ENCODE measurements at places on chromosomes 4 and X.

DNA sequence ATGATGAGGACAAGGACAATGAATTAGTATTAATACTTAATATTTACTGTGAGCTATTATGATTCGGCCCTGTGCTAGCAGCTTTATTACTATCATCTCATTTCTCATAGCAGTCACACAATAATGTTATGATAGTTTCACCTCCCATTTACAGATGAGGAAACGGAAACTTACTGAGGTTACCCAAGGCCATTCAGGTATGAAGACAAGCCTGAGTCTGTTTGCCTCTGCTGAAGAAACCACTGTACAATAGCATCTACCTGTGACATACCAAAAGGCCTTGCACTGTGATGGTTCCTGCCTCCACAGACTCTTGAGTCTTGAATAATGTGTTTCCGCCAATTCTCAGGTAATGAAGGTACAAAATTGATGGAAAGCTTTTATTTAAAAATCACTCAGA, 248.5 kb downstream of the NPFFR2 start:
- DNase-seq, result no peak

GRCh38 chr4:185708348-185708747, 103.6 kb downstream of the SORBS2 start:
- DNase-seq, result no peak

GRCh38 chr4:176622251-176622948, 170.3 kb downstream of the VEGFC start:
- DNase-seq, result no peak

GRCh38 chr4:2961421-2961810, 1.8 kb downstream of the NOP14 start:
- no peak for DNase-seq

- DNase-seq, result no peak
These were observed 28.9 kb downstream of the TMPRSS11E start for GRCh38 chr4:68476191-68476590.

GRCh38 chrX:133674726-133675470, 259.6 kb upstream of the GPC4 start:
- DNase-seq, result no peak

DNA sequence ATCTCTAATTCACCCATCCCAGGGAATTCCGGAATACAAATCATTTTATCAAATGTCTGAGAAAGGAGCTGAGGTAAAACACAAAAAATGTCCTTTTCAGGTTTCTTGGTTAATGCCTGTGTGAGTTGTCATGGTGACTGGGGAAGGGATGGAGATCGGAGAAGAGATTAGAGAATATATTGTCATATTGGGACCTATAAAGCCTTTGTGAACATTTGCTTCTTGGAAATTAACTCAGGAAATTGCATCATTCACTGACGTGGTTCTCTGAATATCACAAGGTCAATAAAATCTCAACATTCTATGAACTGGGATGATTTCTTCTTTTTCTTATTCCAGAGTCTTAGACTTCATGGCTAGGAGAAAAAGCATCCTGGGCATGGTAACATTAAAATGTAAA, 174.8 kb upstream of the GLRA2 start:
- DNase-seq, result no peak

GRCh38 chrX:132489578-132490419, 961 bp upstream of the MBNL3 start:
- DNase-seq, result no peak

- peak; percentile 62 for DNase-seq
These were observed 52.4 kb upstream of the TRIM2 start for GRCh38 chr4:153151535-153152455.

- DNase-seq, result no peak
These were observed at the start of gene ADGRG2 for GRCh38 chrX:19121898-19122640. Gene ADGRG2 (minus strand): TSS chrX:19122468. CDS start chrX:19068834, 53,634 bp downstream.

DNA sequence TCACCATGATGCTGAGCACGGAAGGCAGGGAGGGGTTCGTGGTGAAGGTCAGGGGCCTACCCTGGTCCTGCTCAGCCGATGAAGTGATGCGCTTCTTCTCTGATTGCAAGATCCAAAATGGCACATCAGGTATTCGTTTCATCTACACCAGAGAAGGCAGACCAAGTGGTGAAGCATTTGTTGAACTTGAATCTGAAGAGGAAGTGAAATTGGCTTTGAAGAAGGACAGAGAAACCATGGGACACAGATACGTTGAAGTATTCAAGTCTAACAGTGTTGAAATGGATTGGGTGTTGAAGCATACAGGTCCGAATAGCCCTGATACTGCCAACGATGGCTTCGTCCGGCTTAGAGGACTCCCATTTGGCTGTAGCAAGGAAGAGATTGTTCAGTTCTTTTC, 4.0 kb downstream of the HNRNPH2 start:
- no peak for DNase-seq

GRCh38 chrX:40933706-40934425, 151.4 kb upstream of the USP9X start:
- DNase-seq, result no peak

- no peak for DNase-seq
These were observed 27.2 kb downstream of the FAAH2 start for GRCh38 chrX:57313583-57314215.

DNA sequence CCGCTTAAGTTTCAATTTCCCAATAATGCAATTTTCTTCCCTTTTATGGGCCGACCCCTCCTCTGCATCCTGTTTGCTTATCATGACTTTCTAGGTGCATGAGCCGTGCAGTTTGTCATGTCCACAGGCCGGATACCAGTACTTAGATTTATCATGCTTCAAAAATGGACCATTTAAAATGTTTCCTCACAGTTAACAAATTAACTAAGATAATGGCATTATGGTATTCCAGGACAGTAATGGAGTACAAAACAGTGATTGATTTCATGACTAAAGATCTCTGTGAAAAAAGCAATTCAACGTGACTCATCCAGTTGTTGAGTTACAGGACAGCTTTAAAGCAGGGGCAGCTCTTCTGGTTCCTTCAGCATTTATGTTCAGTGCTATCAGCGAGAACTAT, 23.0 kb downstream of the SNX25 start:
- DNase-seq, result no peak

DNA sequence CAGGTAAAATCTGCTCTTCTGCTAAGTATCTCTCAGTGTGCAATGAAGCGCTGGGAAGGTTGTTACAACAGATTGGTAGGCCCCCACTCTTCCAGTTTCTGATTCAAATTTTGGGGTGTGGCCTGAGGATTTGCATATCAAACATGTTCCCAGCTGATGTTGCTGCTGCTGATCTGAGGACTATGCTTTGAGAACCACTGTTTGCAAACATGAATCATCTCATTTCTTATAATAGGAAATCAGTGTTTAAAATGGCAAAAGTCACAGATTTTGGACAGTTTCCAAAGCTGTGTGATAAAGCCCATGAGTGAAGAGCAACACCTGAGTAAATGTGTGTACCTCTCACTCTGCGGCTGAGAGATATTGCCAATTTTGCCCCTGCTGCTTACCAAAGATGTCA, 36.2 kb upstream of the NDNF start:
- no peak for DNase-seq

DNA sequence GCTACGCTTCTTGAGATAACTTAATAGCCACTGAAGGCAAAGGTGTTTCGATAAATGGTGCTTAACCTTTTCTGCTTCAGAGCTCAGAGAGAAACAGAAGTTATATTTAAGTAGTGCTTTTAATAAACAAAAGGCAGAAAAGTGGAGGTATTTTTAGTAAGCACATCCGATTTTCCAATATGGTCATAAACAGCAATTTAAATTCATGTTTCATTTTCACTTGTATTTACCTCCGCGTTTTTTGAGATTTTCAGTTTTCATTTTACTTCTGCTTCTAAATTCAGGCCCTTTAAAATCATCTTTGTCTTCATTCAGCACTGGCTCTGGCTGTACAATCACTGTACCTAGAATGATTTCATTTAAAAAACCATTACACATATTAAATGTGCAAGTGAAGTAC, 92.4 kb downstream of the ATRX start:
- no peak for DNase-seq

- DNase-seq, result no peak
These were observed 65.4 kb downstream of the FGFBP1 start for GRCh38 chr4:15873117-15873516.

- DNase-seq, result no peak
These were observed 1.2 kb downstream of the TFE3 start for GRCh38 chrX:49041744-49042580.

- no peak for DNase-seq
These were observed 77.6 kb upstream of the FRMPD4 start for GRCh38 chrX:12060489-12061260.

DNA sequence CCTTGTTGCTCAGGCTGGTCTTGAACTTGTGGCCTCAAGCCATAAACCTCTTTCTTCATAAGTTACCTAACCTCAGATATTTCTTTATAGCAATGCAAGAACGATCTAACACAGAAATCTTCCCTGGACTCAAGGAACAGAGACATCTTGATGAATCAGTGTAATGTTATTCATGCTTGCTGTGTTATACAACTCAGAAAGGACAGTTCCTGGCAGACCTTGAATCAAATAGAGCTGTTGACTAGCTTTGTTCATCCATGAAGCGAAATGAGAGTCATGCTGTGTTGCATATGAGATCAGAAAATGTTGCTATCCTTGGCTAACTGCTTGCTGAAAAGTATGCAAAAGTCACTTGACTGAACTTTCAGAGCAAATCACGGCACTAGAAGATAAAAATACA, 72.6 kb upstream of the ARHGAP24 start:
- DNase-seq, result no peak

DNA sequence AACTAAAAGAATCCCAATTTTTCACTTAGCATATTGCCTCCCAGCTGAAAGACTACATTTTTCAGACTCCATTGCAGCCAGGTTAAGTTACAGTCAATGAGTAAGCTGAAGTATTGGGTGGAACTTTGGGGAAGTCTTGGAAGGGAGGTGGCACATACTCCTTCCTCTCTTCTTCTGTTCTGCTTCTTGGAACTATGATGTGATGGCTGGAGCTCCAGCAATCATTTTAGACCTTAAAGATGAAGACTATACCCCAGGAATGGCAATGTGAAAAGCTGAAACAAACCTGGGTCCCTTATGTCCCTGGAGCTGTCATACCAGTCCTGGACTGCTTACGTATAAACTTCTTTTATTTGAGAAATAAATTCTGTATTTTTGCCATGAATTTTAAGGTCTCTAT, 30.8 kb downstream of the SAT1 start:
- DNase-seq, result no peak

GRCh38 chr4:186017801-186018200, 51.2 kb upstream of the TLR3 start:
- DNase-seq, result no peak

- DNase-seq, result no peak
These were observed 603.6 kb downstream of the CCSER1 start for GRCh38 chr4:90730752-90731151.

GRCh38 chr4:163110442-163110841, 56.2 kb downstream of the NAF1 start:
- DNase-seq, result no peak

- no peak for DNase-seq
These were observed 253.5 kb downstream of the PCDH10 start for GRCh38 chr4:133402616-133403015.

GRCh38 chr4:87911252-87911774, 64.2 kb upstream of the SPP1 start:
- peak; percentile 2 for DNase-seq

DNA sequence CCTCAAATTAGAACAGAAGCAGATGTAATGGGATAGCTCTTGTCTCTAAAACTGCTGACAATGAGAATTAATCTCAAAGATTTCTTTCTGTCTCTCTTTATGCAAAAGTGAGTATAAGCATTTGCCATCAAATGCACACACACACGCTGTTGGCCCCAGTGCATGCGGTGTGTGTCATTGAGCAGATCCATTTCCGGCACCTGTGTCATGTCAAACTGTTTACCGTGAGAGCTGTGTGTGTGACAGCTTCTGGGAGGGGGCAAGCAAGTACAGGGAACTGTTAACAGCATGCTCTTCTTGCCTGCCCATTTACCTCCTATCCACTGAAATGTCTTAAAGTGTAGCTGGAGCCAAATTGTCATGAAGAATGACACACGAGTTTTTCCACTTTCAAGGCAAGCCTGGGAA, 297.9 kb upstream of the FAT4 start:
- no peak for DNase-seq

All from nucleus accumbens (tissue), 56 donors.